T47D (cell line): ENCODE measurements at places on chromosomes 1 and 21.

DNA sequence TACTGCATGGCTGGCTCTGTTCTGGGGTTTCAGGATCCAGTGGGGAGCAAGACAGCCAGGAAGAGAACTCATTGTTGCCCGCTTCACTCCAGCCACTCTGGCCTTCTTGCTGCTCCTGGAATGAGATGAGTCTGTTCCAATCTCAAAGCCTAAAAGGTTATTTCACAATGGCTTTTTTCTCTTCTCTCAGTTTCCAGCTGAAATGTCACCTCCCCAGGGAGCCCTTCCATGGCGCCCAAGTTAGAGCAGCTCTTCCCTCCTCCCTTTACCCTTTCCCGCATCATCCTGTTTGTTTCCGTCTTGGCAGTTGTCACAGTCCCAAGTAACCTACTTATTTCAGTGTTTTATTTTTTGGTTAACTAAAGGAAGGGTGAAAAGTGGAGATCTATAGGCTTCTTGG is 15.8 kb downstream of the PLA2G2A start:
- DNase-seq = no peak

GRCh38 chr1:55580845-55581332 is 365.7 kb upstream of the USP24 start:
- DNase-seq = no peak

DNA sequence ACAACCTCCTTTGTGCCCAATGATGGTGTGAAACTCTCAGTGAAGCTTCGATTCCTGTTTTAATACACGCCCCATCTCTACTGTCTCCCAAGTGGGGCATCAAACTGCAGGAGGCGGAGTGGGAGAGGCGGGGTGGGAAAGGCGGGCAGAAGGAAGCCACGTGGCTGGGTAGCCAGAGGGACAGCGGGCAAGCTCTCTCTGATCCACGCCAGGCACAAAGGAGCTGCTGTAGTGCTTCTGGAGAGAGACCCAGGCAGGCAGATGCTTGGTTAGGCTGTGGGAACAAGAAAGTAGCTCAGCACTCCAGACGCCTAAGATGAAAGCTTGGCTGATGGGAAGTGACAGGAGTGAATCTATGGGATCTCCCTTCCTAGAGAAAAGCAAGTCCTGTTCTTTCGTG is 25.7 kb downstream of the TRIM67 start:
- DNase-seq = no peak

GRCh38 chr1:114540272-114540671 is 29.3 kb upstream of the TRIM33 start:
- DNase-seq = no peak

GRCh38 chr1:8461351-8462110 is 143.6 kb downstream of the SLC45A1 start:
- DNase-seq = no peak

GRCh38 chr1:65429806-65430205 is 9.3 kb downstream of the LEPR start:
- no peak for DNase-seq

GRCh38 chr1:112985123-112985522 is 29.1 kb upstream of the SLC16A1 start:
- DNase-seq = no peak
